ENCODE measurements at places on chromosomes 1 and 21. TPM values are rescaled to one million over a fixed set of nuclear protein-coding genes. Genes with fewer than 3 reads are reported as not detected.

TRAPPC3 gene
- total RNA-seq, result 70.6 TPM

FRRS1 gene
- total RNA-seq, result 27.0 TPM

CFHR5 gene
- not detected for total RNA-seq

CD52 gene
- not detected for total RNA-seq

DNAJC11 gene
- 29.0 TPM for total RNA-seq

PTGFR gene
- total RNA-seq, result 32.7 TPM

HES2 gene
- 0.50 TPM for total RNA-seq

ZYG11B gene
- total RNA-seq, result 50.7 TPM

- DNase-seq, result peak; percentile 86
Observed at GRCh38 chr1:178282949-178283367, 189.1 kb downstream of the RASAL2 start.

DNA sequence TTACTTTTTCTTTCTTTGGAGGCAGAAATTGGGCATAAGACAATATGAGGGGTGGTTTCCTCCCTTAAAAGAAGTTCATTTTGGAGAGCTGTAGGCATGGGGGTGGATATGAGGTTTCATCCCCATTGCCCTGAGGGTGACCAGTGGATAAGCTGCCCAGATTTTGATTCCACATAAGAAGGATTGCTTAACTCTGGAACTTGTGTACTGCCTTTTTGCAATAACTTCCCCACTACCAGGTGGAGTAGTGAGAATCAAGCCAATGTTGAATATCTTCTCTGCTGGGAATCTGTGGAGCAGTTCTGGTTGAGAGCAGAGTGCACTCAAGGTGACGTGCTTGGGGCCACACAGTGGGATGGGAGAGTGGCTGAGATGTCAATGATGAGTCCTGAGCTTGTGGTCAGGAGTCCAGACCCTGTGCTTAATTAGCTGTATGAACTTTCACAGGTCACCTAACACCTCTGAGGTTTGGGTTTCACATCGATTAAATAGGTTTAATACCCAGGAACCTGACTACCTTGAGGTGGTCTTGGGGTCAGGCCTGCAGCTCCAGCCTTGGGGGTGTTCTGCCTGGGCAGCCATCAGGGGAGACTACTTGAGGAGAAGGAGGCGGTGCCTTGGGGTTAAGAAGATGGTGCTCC lies 152.9 kb downstream of the FCRL5 start:
- DNase-seq, result no peak

- DNase-seq, result no peak
Observed at GRCh38 chr1:12547586-12548225, 70.3 kb downstream of the DHRS3 start.

DNA sequence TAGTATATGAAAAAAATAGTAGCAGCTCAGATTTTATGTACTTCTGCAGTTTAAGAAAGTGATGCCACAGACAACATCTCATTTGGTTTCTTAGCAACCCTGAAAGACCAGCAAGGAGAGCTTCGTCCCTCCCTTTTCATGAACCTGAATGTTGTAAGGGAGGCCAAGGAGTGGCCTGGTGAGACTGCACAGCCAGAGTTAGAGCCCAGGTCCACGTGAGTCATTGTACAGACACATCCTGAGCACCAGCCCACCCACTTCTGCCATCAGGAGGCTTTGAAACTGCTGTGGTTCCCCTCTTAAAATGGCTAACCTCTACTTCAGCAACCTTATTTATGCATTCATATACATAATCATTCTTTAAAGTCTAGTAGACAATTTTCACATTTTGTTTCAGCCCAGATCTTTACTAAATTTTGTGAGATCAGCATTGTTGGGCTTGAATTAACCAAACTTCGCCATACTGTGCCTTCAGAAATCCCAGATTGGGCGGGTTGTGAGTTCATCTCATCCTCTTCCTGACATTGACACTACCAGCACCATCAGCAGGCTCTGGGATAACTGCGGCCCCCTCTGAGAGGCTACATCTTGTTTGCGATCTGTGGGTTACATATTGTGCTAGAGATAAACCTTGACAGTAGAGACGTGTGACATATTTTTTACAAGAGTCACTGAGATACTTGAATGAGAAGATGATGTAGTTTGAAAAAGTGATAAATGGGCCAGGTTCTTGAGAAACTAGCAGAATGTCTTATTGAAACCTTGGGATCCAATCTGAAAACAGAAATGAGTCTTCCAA lies 106.7 kb downstream of the CAMTA1 start:
- no peak for DNase-seq

DNA sequence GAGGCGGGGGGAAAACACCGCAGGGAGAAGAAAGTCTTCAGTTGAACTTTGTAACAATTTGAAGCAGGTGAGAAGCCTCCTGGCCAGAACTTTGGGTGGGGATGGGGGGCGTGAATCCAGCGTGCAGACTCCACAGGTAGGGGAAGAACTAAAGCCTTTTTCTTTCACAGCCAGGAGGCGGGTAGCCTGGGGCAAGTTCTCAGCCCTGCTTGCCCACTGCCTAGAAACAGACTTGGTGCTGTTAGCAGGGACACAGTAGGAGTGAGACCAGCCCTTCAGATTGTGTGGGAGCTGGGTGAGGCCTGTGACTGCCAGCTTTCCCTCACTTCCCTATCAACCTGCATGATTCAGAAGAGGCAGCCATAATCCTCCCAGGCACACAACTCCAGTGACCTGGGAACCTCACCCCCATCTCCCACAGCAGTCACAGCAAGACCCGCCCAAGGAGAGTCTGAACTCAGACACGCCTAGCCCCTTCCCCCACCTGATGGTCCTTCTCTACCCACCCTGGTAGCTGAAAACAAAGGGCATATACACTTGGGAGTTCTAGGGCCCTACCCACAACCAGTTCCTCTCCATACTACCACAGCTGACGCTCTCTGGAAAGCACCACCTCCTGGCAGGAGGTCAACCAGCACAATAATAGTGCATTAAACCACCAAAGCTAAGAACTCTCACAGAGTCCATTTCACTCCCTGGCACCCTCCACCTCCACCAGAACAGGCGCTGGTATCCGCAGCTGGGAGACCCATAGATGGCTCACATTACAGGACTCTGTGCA lies 83.5 kb upstream of the CDC42BPA start:
- DNase-seq, result no peak

GRCh38 chr1:17606826-17607440 lies 67.4 kb downstream of the ARHGEF10L start:
- DNase-seq, result peak; percentile 35

DNA sequence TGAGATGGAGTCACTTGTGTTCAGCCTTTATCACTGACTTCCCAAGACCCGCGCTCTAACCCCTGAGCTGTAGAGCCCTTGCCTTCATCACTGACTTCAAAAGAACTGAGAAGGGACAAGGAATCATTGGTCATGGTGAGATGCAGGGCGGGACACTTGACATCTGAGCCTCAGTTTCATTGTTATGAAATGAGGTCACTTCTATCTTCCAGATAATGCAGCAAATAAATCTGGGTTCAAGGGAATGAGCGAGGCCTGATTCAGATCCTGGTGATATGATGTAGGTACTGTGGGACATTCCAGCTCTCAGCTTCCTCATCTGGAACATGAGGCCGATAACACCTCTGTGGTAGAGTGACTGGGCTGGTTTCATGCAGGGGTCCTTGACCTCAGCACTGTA lies 13.8 kb downstream of the KAZN start:
- DNase-seq, result no peak

DNA sequence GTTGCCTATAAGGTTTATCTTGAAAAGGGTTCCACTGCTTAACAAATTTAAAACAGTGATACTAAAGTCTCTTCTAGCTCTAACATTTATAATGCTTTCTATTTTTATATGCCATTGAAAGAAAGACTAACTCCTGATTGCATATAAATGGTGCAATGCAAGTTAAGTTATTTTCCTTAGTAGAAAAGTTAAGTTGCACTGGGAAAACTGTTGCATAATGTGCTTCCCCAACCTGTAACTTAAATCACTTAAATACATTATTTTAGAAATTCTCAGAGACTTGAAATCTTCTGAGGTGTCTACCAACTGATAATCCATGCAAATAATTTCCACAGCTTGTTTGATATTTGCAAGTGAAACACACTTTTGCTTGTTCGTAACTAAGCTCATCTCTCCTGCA lies 175.0 kb upstream of the HMCN1 start:
- DNase-seq, result no peak

DNA sequence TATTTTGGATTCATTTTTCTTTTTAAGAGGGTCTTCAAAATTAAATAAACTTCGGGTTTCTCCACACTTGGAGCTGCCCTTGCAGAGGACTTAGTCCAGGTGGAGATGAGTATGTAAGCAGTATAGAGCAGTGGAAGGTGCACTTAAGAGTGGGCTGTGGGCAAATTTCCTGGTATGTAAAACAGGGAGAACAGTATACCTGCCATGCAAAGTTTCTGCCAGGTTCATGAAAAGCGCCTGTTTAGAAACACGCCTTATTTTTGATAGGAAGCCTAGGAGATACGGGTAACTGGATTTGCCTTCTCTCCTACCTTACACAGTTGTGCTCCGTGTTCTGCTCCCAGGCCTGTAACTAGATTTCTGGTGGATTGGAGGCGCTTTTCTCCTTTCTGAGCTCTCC lies 1.2 kb downstream of the KDM4A start:
- no peak for DNase-seq

- no peak for DNase-seq
Observed at GRCh38 chr1:219209578-219209977, 35.9 kb downstream of the LYPLAL1 start.

DNA sequence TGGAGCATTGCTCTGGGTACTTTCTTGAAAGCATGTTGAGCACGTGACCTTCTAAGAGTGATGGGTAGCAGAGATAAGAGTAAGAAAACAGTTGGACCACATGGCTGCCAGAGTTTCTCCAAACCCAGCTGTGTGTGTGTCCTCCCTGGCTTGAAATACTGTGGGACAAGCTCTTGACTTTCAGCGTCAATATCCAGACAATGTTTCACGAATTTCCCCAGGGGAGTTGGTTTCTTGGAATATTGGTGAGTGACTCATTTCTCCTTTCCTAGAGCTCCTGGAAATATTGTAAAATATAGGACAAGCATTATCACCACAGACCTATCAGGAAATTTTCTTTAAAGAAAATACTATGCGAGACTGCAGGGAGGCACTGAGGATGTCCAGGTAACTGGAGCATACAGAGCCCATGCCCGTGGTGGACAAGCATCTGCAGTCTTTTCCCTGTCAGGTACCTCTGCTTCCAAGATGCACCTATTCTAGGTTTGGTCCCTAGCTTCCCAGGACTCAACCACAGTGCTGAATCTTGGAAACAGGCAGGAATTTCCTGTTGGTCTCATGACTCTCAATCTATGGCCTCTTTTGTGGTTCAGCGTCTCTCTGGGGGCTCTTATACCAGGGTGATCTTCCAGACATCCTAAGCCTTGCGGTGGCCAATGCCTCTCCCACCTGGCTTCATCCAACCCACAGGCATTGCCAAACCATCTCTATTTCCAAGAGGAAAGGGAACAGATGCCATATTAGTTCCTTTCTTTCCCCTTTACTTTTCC lies 67.4 kb downstream of the KCNJ6 start:
- DNase-seq, result peak; percentile 72

GRCh38 chr1:61993331-61993961 lies 201.2 kb upstream of the L1TD1 start:
- DNase-seq, result peak; percentile 23

- DNase-seq, result no peak
Observed at GRCh38 chr1:1603671-1604373, 3.9 kb upstream of the FNDC10 start.
